ENCODE measurements at places on chromosomes 1 and 21.

- DNase-seq = no peak
These were observed 27.5 kb downstream of the EDN2 start for GRCh38 chr1:41456847-41457540.

GRCh38 chr1:206727981-206728696, 42.4 kb upstream of the IL19 start:
- DNase-seq = no peak

DNA sequence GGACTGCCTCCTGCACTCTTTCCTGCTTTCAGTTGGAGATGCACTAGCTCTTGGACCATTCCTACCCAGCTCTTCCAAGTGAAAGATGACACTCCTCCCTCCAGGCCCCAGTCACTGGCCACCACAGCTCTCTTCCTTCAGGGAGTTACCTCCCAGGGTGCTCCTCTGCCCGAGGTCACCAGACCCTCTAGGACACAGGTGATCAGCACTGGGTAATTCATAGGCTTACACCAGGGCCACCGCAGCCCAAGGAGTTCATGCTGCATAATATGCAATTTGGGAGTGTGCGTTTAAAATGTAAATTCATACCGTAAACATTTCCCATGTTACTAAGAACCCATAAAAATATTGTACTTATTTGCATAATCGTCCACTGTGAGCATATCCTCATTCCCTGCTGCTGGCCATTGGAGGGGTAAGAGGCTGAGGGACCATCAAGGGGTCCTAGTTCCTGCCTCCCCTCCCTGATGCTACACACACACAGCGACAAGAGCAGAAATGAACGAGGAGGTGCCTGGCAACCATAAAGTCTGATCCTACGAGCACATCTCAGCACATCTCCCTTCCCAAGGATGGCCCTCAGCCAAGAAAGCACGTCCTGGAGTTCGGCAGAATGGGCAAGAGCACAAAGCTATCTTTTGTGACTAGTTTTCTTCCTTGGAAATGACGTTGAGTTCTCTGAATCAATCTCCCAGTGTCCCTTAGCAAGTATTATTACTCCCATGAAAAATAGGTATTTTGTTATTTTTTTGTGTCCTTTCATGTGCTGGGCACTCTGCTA, 222.9 kb upstream of the RAB4A start:
- no peak for DNase-seq

DNA sequence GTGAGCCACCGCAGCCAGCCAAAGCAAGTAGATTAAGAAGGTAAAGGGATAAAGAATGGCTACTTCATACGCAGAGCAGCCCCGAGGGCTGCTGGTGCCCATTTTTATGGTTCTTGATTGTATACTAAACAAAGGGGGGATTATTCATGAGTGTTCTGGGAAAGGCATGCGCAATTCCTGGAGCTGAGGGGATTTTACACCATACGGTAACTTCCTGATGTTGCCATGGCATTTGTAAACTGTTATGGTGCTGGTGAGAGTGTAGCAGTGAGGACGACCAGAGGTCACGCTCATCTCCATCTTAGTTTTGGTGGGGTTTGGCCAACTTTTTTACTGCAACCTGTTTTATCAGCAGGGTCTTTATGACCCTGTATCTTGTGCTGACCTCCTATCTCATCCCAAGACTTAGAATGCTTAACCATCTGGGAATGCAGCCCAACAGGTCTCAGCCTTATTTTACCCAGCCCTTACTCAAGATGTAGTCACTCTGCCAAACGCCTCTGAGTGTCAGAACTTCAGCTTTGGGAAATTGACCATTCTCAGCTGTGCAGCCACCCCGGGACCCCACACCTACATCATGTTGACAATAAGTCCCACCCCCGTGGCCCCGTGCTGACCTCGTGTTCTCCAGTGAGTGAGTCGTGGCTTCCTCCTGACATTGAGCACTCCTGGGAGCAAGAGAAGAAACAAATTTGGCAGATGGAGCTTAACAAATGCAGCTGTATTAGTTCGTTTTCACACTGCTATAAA, 149.4 kb upstream of the COL6A1 start:
- DNase-seq = peak; percentile 76

GRCh38 chr1:89974696-89975470, 20.0 kb upstream of the ZNF326 start:
- no peak for DNase-seq

All from HAP-1 (cell line).